ENCODE measurements at places on chromosomes 1 and 21.

DNA sequence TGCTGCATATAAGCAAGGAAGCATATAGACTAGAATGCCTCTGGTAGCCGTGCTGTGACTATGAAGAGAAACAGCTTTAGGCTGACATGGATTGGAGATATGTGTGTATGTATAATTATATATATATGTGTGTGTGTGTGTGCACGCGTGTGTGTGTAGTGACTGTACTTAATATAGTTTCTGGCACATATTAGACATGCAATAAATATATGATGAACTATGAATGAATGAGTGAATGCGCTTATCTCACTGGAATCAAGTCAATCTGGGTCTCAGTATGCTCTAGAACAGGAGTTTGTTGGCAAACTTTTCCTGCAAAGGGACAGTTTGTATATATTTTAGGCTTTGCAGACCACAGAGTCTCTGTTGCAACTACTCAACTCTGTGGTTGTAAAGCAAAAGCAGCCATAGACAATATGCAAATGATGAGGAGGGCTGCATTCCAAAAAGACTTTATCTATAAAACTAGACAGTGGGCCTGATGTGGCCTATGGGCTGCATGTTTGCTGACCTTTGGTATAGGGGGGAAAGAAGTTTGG lies 482.9 kb upstream of the USP24 start:
- DNase-seq = no peak

- DNase-seq = no peak
Measured at GRCh38 chr1:31989964-31990363, 23.7 kb upstream of the KHDRBS1 start.

DNA sequence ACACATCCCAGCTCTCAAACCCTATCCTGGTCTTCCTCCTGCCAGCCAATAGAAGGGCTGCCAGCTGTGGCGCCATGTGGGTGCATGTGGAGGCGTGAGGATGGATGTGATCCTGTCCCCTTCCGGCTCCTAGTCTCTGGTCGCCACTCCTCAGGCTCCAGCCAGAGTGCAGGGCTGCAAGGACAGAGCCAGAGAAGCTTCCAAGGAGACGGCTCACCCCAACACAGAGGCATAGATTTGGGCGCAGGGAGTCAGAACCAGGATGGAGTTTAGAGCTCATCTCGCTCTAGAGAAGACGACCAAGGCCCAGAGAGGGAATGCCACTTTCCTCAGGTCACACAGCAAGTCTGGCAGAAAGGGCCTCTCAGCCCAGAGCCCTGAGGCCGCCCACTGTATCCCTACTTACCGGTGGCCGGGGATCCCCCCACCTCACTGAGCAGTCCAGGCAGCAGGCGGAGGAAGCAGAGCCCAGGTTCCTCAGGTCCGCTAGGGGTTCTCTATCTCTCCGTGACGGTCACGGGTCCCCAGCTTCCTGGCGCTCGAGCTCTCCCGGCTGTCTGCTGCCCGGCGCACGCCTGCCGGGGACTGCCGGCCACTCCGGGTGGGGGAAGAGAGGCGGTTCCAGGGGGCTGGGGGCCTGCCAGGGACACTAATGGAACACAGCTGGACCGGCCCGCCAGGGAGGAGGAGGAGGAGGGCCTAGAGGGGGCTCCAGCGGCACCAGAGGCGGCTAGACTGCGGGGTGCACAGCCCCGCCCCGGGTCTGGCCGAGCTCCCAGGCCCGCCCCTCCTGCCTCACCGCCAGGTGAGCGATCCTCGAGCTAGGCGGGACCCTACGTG lies at the start of gene COL16A1:
TSS of gene COL16A1 (minus strand) at position 587 of the 840 bp plus-strand sequence. CDS start 1,824 bp downstream, outside the sequence.
- peak; percentile 65 for DNase-seq

GRCh38 chr1:43315481-43315880 lies 14.7 kb downstream of the TIE1 start:
- DNase-seq = peak; percentile 48

GRCh38 chr1:39407896-39408640 lies 83.4 kb upstream of the BMP8A start:
- no peak for DNase-seq

GRCh38 chr1:224513787-224514209 lies 79.2 kb upstream of the WDR26 start:
- DNase-seq = peak; percentile 48

- no peak for DNase-seq
Measured at GRCh38 chr1:99621340-99621901, 24.5 kb upstream of the PALMD start.

DNA sequence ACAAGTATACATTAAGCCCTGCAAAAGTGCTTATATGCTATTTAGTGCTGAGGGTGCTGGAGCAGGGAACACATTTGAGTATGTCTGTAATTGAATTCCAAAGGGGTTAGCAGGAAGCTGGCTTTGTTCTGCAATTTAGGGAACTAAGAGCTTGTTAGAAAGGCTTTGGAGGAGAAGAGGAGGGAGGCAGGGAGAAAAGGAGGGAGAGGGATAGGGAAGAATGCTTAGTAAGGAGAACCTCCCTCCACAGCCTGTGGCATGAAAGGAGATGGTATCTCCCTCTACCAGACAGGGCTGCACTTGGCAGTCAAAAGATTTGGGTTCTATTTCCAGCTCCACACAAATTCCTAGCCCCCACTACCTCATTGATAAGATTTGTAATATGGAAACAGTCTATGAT lies 217.8 kb downstream of the DAB1 start:
- DNase-seq = no peak
